Stimulated activated CD4-positive, alpha-beta T cell treated with anti-CD3 and anti-CD28 coated beads, Interleukin-15, amount 100 ng/mL, for 1 hour (primary cell): ENCODE measurements at places on chromosomes 7 and 10.

DNA sequence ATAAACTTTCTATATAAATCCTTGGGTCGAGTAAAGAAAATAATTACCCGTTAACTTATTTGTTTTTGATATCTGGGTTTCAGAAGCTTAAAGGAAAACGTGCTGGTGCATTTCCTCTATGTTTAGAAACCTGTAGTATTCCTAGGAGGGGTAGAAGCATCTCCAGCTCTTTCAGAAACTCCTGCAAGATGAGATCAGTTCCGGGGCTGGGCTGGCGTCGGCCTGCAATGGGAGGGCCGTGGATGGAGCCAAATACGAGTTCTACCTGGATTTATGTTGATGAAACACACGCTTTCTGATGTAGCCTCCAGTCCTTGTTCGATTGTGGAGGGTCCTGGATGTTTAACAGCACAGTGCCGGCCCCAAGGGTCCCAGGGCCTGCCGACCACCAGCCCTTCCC is 35.8 kb upstream of the DIP2C start:
- no peak for DNase-seq

- DNase-seq, result no peak
These were observed 99.7 kb upstream of the DDC start for GRCh38 chr7:50664937-50665336.

DNA sequence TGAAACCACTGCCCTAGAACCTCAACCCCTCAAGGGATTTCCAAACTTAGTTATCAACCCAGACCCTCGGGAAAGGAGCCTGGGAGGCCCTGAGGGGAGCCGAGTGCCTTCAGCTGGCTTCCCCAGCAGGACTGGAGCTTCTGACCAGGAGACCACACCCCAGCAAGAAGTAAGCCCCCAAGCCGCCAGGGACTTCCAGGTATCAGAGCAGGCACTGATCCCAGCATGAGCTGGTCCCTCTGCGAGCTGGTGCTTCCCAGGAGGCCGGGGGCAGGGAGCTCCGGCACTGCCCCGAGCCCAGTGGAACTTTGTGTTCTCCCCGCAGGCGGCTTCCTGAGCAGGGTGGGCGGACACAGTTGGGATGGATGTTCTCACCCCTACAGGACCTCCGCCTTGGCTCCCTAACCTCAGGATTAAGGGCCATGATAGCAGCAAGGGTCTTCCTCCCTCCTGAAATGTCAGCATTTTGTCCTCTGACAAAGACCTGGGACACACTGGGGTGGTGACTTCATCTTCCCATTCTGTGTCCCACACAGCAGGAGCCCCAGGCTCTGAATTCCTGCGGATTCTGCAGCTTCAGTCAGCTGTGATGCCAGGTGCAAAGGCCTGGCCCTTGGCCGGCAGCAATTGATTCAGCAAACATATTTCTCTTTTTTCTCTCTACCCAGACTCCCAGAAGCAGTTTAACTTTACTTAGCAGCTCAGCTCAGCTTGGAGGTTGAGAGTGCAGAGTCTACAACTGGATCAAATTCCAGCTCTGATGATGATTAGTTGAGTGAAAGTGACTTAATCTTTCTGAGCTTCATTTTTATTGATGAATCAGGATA is 11.6 kb downstream of the ATP6V0E2 start:
- DNase-seq, result no peak

DNA sequence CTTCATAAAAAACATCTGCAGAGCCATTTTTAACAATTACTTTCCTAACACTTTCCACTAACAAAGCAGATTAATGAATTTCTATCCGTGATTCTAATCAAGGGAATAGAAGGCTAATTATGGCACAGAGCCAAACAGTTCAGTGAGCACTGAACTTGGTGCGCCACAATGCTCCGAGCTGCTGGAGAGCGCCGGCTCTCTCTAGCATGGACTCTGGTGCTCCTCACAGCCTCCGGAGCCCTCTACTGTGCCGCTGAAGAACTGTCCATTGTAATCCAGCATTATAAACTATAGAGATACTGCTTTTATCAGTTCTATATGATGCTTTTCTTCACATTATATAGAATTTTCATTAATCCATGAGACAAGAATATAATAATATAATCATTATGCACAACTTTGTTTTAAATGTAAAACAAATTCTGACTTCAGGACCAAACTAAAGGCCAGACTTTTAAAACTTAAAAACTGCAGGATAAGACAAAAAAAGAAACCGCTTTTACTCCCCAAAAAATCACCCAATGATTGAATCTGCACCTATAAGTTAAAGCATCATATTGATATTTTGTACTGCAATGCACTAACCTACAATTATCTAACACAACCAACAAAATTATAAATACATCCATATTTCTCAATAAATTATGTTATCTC is 123.6 kb downstream of the RNF32 start:
- DNase-seq, result no peak

- no peak for DNase-seq
These were observed 164.7 kb upstream of the MEOX2 start for GRCh38 chr7:15851201-15851600.

GRCh38 chr10:2980791-2981360 is 86.5 kb upstream of the PFKP start:
- no peak for DNase-seq

DNA sequence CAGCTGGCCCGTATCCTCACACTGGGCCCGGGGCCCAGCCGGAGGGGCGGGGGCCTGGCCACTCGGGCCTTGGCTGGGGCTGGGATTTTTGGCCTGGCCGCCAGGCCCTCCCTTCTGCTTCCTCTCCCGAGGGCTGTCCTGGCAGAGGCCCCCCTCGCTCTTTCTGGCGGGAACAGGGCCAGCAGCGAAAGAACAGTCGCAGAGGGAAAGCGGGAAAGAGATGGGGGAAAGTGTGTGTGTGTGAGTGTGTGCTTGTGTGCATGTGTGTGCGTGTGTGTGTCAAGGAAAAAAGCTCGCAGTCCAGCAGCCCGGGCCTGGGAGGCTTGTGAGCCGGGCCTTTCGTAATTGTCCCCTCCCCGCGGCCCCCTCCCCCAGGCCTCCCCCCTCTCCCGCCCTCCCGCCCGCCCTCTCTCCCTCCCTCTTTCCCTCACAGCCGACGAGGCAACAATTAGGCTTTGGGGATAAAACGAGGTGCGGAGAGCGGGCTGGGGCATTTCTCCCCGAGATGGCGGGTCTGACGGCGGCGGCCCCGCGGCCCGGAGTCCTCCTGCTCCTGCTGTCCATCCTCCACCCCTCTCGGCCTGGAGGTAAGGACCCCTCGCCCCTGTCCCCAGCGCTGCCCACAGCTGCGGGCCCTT is at the start of gene ELN:
Gene ELN (plus strand): TSS at position 491 of the 638 bp plus-strand sequence. CDS start 15 bp downstream, at position 506.
- no peak for DNase-seq

DNA sequence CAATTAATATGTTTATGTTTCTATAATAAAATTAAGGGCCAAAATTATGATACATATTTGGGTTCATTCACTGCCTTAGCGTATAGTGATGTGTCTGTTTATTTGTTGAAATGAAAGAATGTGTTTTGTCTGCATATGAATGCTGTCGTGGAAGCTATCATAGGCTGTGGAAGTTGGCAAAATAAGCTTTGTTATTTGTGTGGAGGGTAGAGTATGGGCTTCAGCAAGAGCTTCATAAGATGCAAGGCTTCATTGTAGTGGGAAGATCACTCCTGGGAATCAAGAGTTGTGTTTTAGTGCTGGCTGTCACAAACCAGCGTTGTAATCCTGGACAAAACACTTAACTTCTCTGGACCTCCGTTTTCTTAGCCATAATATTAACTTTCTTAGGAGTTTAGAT is 2.5 kb downstream of the SLK start:
- no peak for DNase-seq

DNA sequence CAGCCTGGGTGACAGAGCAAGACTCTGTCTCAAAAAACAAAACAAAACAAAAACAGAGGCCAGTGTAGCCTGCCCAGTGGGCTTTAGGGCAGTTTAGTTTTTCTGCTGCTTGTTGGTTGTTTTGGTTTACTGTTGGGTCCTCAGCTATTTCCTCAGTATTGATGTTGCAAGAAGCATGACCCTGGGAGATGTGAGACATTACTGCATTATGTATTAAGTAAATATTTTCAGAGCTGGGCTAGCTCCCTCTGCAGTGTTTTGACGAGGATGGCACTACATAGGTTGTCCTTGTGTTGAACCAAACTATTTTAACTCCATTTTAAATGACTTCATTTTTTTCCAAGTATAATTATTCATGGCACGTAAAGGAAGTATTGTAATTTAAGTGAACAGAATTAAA is 4.8 kb downstream of the AKAP9 start:
- no peak for DNase-seq

DNA sequence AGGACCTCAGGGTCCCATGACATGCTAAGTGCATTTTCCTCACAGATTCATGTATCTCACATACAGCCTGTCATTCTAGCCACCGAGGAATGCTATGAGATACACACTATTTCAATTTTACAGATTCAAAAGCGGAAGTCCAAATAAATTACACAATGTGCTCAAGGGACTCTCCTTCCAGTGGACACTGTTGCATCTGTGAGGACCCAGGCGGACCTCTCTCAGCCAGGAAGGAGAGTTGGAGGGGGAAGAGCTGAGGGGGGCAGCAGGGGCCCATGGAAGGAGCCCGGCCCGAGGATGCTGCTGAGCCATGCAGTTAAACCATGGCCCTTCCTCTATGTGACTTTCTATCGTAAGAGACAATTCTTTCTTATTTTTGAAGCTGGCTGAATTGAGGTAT is 93.6 kb downstream of the VOPP1 start:
- DNase-seq, result no peak

GRCh38 chr7:111789870-111790269 is 227.6 kb upstream of the IMMP2L start:
- DNase-seq, result no peak

DNA sequence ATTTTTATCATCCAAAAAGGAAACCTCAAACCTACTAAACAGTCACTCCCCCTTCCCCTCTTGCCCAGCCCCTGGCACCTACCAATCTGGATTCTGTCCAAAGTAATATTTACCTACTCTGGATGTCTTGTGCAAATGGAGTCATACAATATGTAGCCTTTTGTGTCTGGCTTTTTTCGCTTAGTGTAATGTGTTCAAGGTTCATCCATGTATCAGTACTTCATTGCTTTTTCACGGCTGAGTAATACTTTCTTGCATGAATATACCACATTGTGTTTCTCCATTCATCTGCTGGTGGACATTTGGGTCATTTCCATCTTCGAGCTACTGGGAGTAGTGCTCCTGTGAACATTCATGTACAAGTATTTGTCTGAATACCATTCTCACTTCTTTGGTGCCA is 113.6 kb downstream of the EEPD1 start:
- DNase-seq, result no peak

DNA sequence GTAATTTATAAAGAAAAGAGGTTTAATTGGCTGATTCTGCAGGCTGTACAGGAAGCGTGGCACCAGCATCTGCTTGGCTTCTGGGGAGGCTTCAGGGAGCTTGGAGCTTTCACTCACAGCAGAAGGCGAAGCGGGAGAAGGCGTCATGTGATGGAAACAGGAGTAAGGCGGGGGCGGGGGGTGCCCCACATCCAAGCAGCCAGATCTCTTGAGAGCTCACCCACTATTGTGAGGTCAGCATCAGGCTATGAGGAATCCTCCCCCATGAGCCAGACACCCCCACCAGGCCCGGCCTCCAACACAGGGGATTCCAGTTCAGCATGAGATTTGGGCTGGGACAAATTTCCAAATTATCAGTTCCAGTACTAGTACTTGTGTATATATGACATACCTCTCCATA is 46.2 kb downstream of the WDR37 start:
- peak; percentile 16 for DNase-seq

DNA sequence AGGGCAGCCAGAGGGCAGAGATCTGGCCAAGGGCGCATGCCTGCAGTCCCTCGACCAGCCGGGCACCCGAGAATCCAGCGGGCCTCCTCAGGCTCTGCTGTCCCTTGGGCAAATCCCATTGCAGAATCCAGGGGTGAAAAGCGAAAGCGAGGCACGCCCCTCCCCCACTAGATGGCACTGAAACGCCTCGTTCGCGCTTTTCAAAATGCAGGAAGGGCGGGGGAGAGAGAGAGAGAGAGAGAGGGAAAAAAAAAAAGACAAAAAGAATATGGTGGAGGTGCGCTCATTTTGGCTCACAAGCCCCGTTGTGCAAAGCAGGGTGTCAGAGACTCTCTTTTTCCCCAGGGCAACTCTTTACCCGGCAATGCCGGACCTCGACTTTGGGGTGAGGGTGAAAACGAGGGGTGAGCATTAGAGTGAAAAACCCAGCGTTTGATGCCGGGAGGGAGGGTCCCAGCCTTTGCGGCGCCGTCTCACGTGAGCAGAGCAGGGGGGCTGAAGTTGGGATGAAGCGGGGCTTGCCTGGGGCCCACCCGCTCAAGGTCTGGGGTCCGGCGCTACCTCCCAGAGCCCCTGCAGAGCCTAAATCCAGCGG is 2.5 kb upstream of the TMEM178B start:
- DNase-seq, result no peak

DNA sequence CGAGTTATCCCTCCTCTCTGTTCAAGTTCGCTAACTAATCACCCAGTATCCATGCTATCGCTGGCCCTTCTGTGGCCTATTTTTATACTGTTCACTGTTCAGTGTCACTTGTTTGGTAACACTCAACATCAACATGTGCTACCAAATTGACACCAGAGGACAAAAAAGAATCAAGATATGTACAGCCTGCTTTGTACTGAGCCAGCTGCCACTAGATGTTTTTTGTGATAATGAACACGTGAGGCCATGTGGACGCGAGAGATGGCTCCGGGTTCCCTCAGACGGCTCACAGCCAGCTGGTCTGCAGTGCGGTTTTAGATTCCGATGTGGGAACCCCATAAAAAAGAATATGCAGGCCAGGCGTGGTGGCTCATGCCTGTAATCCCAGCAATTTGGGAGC is 21.2 kb downstream of the CAV1 start:
- DNase-seq, result no peak
